ENCODE measurements at places on chromosomes 7 and 10. TPM values are rescaled to one million over a fixed set of nuclear protein-coding genes. Genes with fewer than 3 reads are reported as not detected.

GRCh38 chr7:14688208-14688607 lies 214.3 kb downstream of the DGKB start:
- DNase-seq, result no peak
- H3K4me1 ChIP-seq, result no peaks in the 10 kb centered on the region
- no peaks in the 10 kb centered on the region for H3K36me3 ChIP-seq
- H3K4me3 ChIP-seq, result no peak overlapping the region
- no peak overlapping the region for H3K27ac ChIP-seq

GRCh38 chr10:90075995-90076394 lies 374.6 kb downstream of the KIF20B start:
- no peaks in the 10 kb centered on the region for H3K27me3 ChIP-seq
- H3K4me1 ChIP-seq, result peaks cover 5% of the 10 kb centered on the region
- no peak overlapping the region for H3K4me3 ChIP-seq
- no peak for DNase-seq
- H3K27ac ChIP-seq, result no peak overlapping the region

- H3K4me3 ChIP-seq, result no peak overlapping the region
- H3K36me3 ChIP-seq, result peaks cover 6% of the 10 kb centered on the region
- H3K27ac ChIP-seq, result no peak overlapping the region
- peak; percentile 26 for DNase-seq
- no peaks in the 10 kb centered on the region for H3K4me1 ChIP-seq
Measured at GRCh38 chr7:1432411-1433082, 26.7 kb downstream of the MICALL2 start.

- H3K27me3 ChIP-seq, result no peaks in the 10 kb centered on the region
- no peak overlapping the region for H3K27ac ChIP-seq
- no peak overlapping the region for H3K4me3 ChIP-seq
- H3K36me3 ChIP-seq, result no peaks in the 10 kb centered on the region
Measured at GRCh38 chr10:58829839-58830238, 317.2 kb downstream of the BICC1 start.

- no peak for DNase-seq
- H3K27ac ChIP-seq, result no peak overlapping the region
- no peaks in the 10 kb centered on the region for H3K27me3 ChIP-seq
Measured at GRCh38 chr10:115947104-115947503, 325.9 kb downstream of the GFRA1 start.

DNA sequence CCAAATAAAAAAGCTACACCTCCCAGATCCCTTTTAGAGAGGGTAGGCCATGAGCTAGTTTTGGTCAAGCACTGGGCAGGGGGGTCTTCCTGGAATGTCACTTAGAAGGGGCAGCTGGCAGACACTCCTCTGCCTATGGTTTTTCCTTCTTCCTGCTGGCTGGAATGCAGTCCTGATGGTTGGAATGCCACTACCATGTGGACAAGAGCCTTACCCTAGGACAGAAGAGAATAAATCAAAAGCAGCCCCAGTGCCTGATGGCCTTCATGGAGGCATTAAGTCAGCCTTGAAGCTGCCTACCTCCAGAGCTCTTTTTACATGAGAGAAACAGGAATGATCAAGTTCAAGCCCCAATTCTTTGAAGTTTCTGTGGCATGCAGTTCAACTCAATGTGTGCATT lies 43.5 kb upstream of the SORBS1 start:
- no peak for DNase-seq
- H3K4me3 ChIP-seq, result no peak overlapping the region
- no peaks in the 10 kb centered on the region for H3K27me3 ChIP-seq
- peaks cover 45% of the 10 kb centered on the region for H3K4me1 ChIP-seq
- peaks cover 8% of the 10 kb centered on the region for H3K36me3 ChIP-seq
- H3K27ac ChIP-seq, result peak overlapping the region; percentile 83

DNA sequence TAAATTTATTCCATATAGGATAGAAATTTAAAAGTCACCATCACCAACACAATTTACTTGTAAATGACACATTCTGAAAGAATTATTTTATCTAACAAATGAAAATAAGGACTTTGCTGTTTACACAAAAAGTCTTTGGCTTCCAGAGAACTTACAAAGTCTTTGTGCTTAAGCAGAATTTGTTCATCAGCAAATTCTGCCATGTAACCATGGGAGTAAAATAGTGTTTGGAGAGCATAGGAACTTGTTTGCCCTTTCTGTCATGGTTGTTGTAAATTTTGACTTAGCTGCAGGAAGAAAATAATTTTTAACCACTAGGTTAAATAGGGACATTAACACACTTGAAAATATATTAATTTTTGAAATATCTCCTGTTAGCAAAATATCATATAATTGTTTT lies 15.2 kb downstream of the FGL2 start:
- H3K36me3 ChIP-seq, result no peaks in the 10 kb centered on the region
- no peak overlapping the region for H3K4me3 ChIP-seq
- peaks cover 21% of the 10 kb centered on the region for H3K4me1 ChIP-seq
- no peaks in the 10 kb centered on the region for H3K27me3 ChIP-seq

- no peaks in the 10 kb centered on the region for H3K27me3 ChIP-seq
- H3K4me1 ChIP-seq, result peaks cover 17% of the 10 kb centered on the region
- peak overlapping the region; percentile 78 for H3K4me3 ChIP-seq
- H3K27ac ChIP-seq, result peak overlapping the region; percentile 99
- DNase-seq, result peak; percentile 91
- H3K36me3 ChIP-seq, result peaks cover 26% of the 10 kb centered on the region
Measured at GRCh38 chr7:1536743-1537534, 6.4 kb downstream of the MAFK start.

DNA sequence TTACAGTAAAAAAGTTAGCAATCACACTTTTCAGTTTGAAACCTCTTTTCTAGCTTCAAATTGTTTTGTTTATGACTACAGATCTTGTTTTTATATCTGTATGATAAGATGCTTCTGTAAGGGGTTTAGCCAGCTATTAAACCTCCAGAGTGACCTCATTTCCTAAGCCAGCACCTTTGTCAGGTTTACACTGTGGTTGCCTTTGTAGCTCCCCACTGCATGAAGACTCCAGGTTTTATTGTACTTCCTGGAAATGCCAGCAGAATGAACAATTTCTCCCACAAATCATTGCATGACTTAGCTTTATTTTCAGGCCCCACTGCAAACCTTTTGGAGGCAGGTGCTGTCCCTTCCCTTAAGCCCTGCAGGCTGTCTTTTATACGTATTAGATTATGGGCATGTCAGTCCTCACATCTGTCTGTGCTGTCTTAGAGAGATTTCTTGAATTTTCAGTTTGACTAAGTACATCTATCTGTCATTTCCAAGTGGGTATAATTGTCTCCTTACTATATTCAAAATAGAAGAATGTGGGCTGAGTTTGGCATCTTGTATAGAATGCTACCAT lies 8.2 kb upstream of the AGR3 start:
- no peaks in the 10 kb centered on the region for H3K36me3 ChIP-seq
- no peaks in the 10 kb centered on the region for H3K27me3 ChIP-seq
- no peak overlapping the region for H3K4me3 ChIP-seq
- no peaks in the 10 kb centered on the region for H3K4me1 ChIP-seq

- DNase-seq, result no peak
- H3K4me3 ChIP-seq, result no peak overlapping the region
- no peak overlapping the region for H3K27ac ChIP-seq
Measured at GRCh38 chr7:27863880-27864279, 123.9 kb downstream of the TAX1BP1 start.

GRCh38 chr7:94069162-94069739 lies 65.1 kb upstream of the BET1 start:
- no peak for DNase-seq
- H3K4me3 ChIP-seq, result no peak overlapping the region
- H3K4me1 ChIP-seq, result no peaks in the 10 kb centered on the region
- no peaks in the 10 kb centered on the region for H3K36me3 ChIP-seq

- no peaks in the 10 kb centered on the region for H3K27me3 ChIP-seq
- no peak overlapping the region for H3K27ac ChIP-seq
- no peak for DNase-seq
- H3K36me3 ChIP-seq, result no peaks in the 10 kb centered on the region
- no peak overlapping the region for H3K4me3 ChIP-seq
Measured at GRCh38 chr10:5390607-5391205, 13.9 kb downstream of the TUBAL3 start.

The ACTL6B gene
- not detected for total RNA-seq

Data from thoracic aorta (tissue), 2 donors.